ENCODE measurements at places on chromosomes 12 and 14. TPM values are rescaled to one million over a fixed set of nuclear protein-coding genes. Genes with fewer than 3 reads are reported as not detected.

Gene CCNT1
- 28.7 TPM for total RNA-seq

- no peaks in the 10 kb centered on the region for H3K4me1 ChIP-seq
- no peak overlapping the region for H3K27ac ChIP-seq
- H3K27me3 ChIP-seq = no peaks in the 10 kb centered on the region
- H3K4me3 ChIP-seq = no peak overlapping the region
Observed at GRCh38 chr12:91777268-91777992, 368.2 kb downstream of the BTG1 start.

- no peaks in the 10 kb centered on the region for H3K4me1 ChIP-seq
- peaks cover 9% of the 10 kb centered on the region for H3K36me3 ChIP-seq
- DNase-seq = no peak
Observed at GRCh38 chr12:69392179-69392928, 32.8 kb downstream of the YEATS4 start.

Gene GMFB
- total RNA-seq = 88.3 TPM

GRCh38 chr12:127083008-127083949, 1183.7 kb upstream of the TMEM132C start:
- no peaks in the 10 kb centered on the region for H3K4me1 ChIP-seq
- no peak overlapping the region for H3K27ac ChIP-seq
- peak; percentile 61 for DNase-seq
- no peaks in the 10 kb centered on the region for H3K36me3 ChIP-seq

Measured in GM23338 (cell line).